NCI-H526 (cell line): ENCODE measurements at places on chromosomes 1 and 21.

DNA sequence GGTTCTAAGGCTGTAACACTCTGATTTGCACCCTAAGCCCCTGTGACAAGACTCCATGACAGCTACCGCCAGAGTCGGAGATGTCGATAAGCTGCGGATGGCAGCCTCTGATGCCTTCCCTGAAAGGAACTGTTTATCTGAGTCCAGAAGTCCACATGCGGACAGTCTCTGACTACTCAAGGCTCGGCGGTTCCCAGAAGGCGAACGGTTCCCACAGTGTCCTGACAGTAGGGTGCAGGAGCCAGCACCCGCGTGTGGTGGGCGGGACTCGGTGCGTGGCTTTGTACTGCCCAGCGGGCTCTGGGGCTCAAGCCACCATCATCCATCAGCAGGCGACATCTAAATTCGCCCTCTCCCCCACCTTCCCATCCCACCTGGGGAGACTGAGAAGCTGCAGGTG is 30.7 kb downstream of the LRP8 start:
- no peak for DNase-seq

- no peak for DNase-seq
Measured at GRCh38 chr21:42614396-42614795, 39.0 kb upstream of the PDE9A start.

GRCh38 chr1:110615548-110616130 is 9.5 kb upstream of the KCNA2 start:
- DNase-seq = peak; percentile 90

DNA sequence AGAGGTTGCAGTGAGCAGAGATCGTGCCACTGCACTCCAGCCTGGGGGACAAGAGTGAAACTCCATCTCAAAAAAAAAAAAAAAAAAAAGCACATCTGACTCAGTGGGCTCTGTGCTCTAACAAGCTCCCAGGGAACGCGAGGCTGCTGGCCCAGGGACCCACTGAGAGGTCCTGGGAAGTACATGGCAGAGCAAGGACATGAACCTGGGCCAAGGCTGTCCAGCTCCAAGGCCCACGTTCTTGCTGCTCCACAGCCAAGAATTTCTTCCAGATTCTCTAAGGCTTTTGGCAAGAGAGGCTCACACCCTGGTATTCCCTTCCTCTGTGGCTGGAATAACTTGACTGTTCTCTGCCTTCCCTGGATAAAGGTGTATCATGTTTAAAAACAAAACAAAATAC is 15.4 kb upstream of the AGTRAP start:
- no peak for DNase-seq

GRCh38 chr1:239388578-239388977 is 2.2 kb downstream of the CHRM3 start:
- DNase-seq = no peak

- DNase-seq = no peak
Measured at GRCh38 chr1:24925963-24926362, 4.1 kb downstream of the RUNX3 start.

DNA sequence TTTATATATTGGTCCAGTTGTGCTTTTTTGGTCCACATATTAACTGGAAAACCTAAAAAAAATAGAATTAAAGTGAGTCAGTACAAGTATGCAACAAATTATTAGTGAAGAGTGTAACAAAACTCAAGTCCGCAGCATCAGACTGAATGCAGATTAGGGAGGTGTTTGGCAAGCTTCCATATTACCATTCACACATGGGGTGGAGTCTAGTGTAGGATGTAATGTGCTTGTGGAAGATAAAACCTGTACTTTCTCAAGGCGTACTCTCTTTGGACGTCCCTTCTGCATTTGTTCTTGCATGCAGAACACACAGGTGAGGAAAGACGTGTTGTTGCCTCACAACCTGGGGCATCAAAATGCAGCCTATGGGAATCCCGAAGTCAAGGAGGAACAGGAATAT is 668.7 kb downstream of the MRPL39 start:
- no peak for DNase-seq

- no peak for DNase-seq
Measured at GRCh38 chr1:63557365-63557987, 34.2 kb downstream of the EFCAB7 start.

- DNase-seq = no peak
Measured at GRCh38 chr1:47189844-47190508, at the start of gene PDZK1IP1. Gene PDZK1IP1, minus strand, starts transcription at chr1:47190036. Its CDS starts 104 bp downstream, at chr1:47189932.

GRCh38 chr1:22264464-22265341 is 121.8 kb upstream of the WNT4 start:
- no peak for DNase-seq

- DNase-seq = no peak
Measured at GRCh38 chr1:16028237-16029002, 6.6 kb downstream of the CLCNKA start.

DNA sequence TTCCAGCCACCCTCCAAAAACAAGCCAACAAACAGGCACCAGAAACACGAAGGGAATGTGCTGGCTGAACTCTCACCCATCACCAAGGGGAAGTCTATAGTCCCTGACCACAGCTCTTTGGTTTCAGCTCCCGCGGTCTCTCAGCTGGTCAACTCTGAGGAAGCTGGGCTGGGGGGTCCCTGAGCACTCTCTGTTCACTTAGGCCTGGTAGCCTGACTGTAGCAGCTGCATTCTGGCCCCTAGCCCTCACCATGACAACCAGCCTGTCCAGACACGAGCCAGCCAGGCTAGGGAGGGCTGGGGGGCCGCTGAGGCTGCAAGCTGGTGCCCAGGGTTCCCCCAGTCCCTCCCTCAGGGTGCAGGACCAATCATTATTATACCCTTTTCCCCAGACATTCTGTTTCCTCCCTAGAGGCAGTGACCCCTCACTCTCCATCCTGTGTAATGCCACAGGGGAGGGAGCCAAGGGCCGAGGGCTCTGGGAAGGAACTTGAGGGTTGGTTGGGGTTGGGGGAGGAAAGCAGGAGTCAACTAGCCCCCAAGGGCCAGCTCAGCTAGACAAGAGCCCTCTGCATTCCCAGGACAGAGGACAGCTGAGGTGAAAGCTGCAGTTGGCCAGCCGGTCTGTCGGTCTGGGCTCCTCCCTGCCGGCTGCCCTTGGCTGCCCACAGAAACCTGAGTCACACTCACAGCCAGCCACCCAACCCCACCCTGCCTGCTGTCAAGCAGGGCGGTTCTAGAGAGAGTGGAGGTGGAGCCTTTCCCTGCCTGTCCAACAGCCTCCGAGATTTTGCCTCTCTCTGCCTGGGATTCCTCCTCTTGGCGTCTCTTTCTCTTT is 1.2 kb upstream of the TRAPPC3 start:
- DNase-seq = peak; percentile 97

GRCh38 chr1:180842491-180843275 is 70.0 kb upstream of the KIAA1614 start:
- DNase-seq = peak; percentile 15

DNA sequence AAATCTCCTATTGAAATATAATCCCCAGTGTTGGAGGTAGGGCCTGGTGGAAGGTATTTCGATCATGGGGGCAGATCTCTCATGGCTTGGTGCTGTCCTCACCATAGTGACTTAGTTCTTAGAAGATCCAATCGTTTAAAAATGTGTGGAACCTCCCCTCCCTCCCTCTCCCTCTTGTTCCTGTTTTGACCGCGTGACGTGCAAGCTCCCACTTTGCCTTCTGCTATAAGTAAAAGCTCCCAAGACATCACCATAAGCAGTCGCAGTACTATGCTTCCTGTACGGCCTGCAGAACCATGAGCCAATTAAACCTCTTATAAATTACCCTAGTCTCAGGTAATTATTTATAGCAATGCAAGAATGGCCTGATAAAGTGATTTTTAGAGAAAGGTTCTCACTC is 10.9 kb upstream of the RGS2 start:
- no peak for DNase-seq

GRCh38 chr21:34004974-34005373 is 68.4 kb upstream of the MRPS6 start:
- DNase-seq = no peak

- DNase-seq = no peak
Measured at GRCh38 chr21:31395791-31396190, 51.7 kb upstream of the TIAM1 start.

GRCh38 chr1:61743716-61744580 is 1.7 kb downstream of the PATJ start:
- no peak for DNase-seq

GRCh38 chr1:80003250-80003649 is 996.7 kb upstream of the ADGRL4 start:
- DNase-seq = no peak

- no peak for DNase-seq
Measured at GRCh38 chr1:220044678-220045355, 1.5 kb downstream of the EPRS1 start.

DNA sequence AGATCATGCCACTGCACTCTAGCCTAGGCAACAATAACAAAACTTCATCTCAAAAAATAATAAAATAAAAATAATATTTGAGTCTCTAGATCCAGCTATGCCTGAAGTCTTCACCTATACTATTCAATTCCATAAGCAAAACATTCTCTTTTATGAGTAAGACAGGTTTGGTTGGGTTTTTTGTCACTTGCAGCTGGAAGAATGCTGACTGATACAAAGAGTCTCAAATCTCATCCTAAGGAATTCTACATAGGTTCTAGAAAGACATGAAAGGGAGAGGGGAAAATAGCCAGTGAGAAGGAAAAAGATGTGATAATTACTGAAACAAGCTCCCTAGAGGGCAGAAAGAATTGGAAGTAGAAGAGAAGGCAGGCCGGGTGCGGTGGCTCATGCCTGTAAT is 30.4 kb upstream of the MED18 start:
- no peak for DNase-seq

GRCh38 chr1:180930687-180931086 is 18.0 kb downstream of the KIAA1614 start:
- DNase-seq = no peak

- DNase-seq = no peak
Measured at GRCh38 chr1:98821379-98821778, 159.9 kb downstream of the SNX7 start.

GRCh38 chr21:43362915-43363314 is 64.0 kb downstream of the SIK1 start:
- no peak for DNase-seq

- no peak for DNase-seq
Measured at GRCh38 chr1:15764269-15764764, 5.7 kb downstream of the FBLIM1 start.

GRCh38 chr1:23559985-23560741 is 862 bp upstream of the ID3 start:
- DNase-seq = no peak

DNA sequence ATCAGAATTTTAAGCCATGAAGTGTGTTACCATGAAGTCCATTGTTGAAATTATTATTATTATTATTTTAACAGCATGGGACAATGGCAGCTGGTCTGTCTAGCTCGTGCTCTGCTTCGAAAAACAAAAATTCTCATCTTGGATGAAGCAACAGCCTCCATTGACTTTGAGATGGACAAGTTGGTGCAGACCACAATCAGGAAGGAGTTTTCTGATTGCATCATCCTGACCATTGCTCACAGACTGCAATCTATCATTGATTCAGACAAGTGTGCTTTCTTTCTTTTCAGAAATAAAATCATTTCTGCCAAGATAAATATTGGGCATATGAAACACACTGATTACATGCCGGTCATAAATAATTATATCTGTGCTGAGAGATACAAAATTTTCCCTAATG is 21.0 kb downstream of the HSPA13 start:
- no peak for DNase-seq

DNA sequence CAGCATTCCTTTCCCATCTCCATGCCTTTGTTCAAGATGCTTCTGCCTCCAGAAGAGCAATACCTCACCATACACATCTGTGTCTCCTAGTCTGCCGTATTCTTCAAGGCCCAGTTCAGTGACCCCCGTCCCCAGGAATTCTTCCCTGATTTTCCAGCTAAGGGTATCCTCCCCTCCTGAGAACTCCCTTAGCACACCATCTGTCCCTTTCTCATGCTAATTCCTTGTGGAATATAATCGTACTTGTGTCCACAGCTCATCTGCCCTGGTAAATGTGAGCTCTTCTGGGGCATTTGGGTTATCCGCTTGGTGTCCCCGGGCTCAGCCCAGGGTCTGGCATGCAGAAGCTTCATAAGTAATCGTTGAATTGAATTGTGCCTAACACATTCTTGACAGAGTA is 40.9 kb downstream of the BEND5 start:
- no peak for DNase-seq

DNA sequence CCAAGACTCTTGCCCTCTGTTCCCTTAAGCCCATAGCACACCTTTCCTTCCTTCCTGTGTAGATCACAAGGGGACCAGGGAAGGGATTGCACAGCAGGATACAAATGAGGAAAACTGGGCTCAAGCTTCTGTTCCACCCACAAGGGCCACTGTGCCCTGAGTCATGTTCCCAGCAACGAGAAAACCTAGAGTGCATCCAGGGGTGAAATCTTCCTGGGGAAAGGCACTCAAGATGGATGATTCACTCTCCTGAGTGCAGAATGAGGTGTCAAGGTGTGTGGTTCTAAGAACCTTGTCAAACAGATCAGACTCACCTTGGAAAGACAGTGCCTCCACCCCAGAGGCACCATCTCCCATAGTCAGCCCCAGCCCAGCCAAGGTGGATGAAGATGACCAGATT is 40.7 kb upstream of the EYA3 start:
- no peak for DNase-seq

DNA sequence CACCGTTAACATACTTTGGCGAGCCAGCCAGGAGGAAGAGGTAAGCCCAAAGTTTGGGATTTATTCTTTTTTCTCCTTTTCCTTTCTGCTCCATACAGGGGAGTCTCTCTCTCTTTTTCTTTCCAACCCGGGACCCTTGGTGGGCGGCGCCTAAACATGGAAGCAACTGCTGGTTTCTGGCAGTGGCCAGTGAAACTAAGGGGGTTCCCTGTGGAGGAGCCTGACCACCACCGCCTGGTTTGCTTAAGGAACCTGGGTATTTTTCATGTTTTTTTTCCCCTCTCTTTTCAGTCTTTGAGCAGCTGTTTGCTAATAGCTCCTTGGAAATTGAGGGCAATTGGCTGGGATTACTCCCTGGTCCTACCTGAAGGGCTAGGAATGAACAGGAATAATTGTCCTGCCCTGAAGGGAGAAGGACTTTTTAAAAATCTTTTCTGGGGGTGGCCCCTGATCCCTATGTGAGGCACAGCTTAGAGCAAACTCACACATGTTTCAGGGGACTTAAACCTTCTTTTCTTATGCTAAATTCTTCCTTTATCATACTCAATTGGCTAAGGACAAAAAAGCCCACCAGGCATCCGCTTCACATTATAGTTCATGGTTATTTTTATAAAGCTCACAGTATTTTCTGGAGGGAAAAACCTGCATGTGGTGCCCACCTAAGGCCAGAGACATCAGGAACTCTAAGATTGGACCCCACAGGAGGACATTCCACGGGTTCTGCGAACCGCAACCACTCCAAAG is 61.3 kb upstream of the PLD5 start:
- DNase-seq = no peak
